ENCODE measurements at places on chromosomes 11 and 22. TPM values are rescaled to one million over a fixed set of nuclear protein-coding genes. Genes with fewer than 3 reads are reported as not detected.

The OR8B12 gene
- total RNA-seq: not detected

The ZNF214 gene
- 2.5 TPM for total RNA-seq

The MYEOV gene
- total RNA-seq: 6.8 TPM

The DDTL gene
- total RNA-seq: 0.36 TPM

The PHLDA2 gene
- total RNA-seq: 4.4 TPM

The IGSF9B gene
- total RNA-seq: under 0.01 TPM

- peaks cover 7% of the 10 kb centered on the region for H3K4me1 ChIP-seq
- no peaks in the 10 kb centered on the region for H3K36me3 ChIP-seq
- H3K4me3 ChIP-seq: no peak overlapping the region
- H3K27ac ChIP-seq: no peak overlapping the region
- no peak for DNase-seq
- H3K27me3 ChIP-seq: peaks cover 15% of the 10 kb centered on the region
These were observed 14.4 kb downstream of the ETS1 start for GRCh38 chr11:128572965-128573364.

DNA sequence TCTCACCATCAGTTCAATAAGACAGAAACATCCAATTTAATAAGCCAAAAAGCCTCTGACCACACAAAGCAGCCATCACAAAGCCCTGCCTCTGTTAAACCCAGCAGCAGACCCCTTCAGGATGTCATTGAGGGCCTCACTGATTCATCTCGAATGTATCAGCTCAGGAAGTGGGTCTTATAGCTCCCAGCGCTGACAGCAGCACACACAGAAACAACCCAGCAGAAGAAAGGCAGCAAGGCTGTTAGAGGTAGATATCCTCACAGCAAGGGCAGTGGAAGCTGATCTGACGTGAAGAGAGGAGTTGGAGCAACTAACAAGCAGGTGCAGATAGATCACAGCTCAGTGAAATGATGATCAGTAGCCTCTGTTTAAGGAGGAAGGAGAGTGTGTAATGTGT, 86.2 kb upstream of the NCAM1 start:
- H3K27me3 ChIP-seq: no peaks in the 10 kb centered on the region
- no peak overlapping the region for H3K4me3 ChIP-seq
- DNase-seq: no peak
- H3K27ac ChIP-seq: no peak overlapping the region
- H3K36me3 ChIP-seq: no peaks in the 10 kb centered on the region

- H3K27ac ChIP-seq: no peak overlapping the region
- no peaks in the 10 kb centered on the region for H3K36me3 ChIP-seq
- H3K27me3 ChIP-seq: no peaks in the 10 kb centered on the region
- H3K4me1 ChIP-seq: no peaks in the 10 kb centered on the region
- no peak for DNase-seq
These were observed 489.5 kb downstream of the TBC1D22A start for GRCh38 chr22:47251911-47252310.

DNA sequence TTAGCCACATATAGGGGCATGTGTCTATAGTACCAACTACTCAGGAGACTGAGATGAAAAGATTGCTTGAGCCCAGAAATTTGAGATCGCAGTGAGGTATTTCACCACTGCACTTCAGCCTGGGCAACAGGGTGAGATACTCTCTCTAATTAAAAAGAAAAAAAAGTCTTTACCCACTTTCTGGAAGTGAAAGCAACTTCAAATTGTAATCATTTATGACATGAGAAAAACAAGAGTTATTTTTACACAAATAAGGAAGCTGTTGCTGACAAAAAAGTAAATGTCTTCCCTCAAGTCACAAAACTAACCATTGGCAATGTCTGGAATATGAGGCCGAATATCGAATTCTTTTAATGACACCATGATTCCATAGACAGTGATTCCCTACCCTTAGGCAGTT, 71.4 kb downstream of the GLYATL1 start:
- DNase-seq: no peak
- no peak overlapping the region for H3K27ac ChIP-seq
- no peaks in the 10 kb centered on the region for H3K36me3 ChIP-seq
- H3K4me1 ChIP-seq: no peaks in the 10 kb centered on the region

- no peak overlapping the region for H3K4me3 ChIP-seq
- H3K27ac ChIP-seq: no peak overlapping the region
- H3K27me3 ChIP-seq: no peaks in the 10 kb centered on the region
- peaks cover 7% of the 10 kb centered on the region for H3K4me1 ChIP-seq
- H3K36me3 ChIP-seq: no peaks in the 10 kb centered on the region
These were observed 66.2 kb upstream of the ZC3H12C start for GRCh38 chr11:110026858-110027626.

GRCh38 chr11:64750361-64751054, 6.6 kb upstream of the RASGRP2 start:
- no peak for DNase-seq
- peaks cover 3% of the 10 kb centered on the region for H3K27me3 ChIP-seq
- H3K4me1 ChIP-seq: peaks cover 5% of the 10 kb centered on the region

DNA sequence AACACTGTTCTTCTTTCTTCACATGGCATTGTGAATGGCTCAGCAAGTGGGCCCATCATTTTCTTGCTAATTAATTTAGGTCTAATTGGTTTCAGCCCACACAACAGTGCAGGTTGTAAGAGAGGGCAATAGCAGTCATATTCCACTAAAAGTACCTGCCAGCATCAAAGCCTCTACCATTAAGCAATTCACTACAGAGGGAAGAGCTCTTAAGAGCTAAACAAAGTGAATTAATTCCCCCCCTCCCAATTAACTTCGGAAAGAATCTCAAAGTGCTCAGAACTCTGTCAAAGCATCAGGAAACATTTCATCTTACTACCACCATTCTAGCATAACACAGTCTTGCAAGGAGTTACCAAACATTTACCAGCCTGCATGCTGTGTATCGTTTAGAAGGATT, 133.9 kb upstream of the UBASH3B start:
- no peak for DNase-seq
- H3K27me3 ChIP-seq: peaks cover 11% of the 10 kb centered on the region
- H3K27ac ChIP-seq: no peak overlapping the region
- peaks cover 3% of the 10 kb centered on the region for H3K4me1 ChIP-seq
- no peaks in the 10 kb centered on the region for H3K36me3 ChIP-seq
- H3K4me3 ChIP-seq: no peak overlapping the region

- H3K4me3 ChIP-seq: peak within 1 kb of the TSS; percentile 61
- peaks cover 47% of the 10 kb centered on the region for H3K4me1 ChIP-seq
- H3K36me3 ChIP-seq: peaks cover 27% of the 10 kb centered on the region
- DNase-seq: peak; percentile 84
- H3K27ac ChIP-seq: peak within 1 kb of the TSS; percentile 96
These were observed at the start of gene SERPINH1 for GRCh38 chr11:75562048-75562835. SERPINH1 (plus strand) TSS chr11:75562253; CDS start chr11:75566350, 4,097 bp downstream.

- no peak overlapping the region for H3K27ac ChIP-seq
- H3K36me3 ChIP-seq: no peaks in the 10 kb centered on the region
- no peaks in the 10 kb centered on the region for H3K27me3 ChIP-seq
- peaks cover 12% of the 10 kb centered on the region for H3K4me1 ChIP-seq
These were observed 64.1 kb downstream of the SLC1A2 start for GRCh38 chr11:35355102-35355749.

DNA sequence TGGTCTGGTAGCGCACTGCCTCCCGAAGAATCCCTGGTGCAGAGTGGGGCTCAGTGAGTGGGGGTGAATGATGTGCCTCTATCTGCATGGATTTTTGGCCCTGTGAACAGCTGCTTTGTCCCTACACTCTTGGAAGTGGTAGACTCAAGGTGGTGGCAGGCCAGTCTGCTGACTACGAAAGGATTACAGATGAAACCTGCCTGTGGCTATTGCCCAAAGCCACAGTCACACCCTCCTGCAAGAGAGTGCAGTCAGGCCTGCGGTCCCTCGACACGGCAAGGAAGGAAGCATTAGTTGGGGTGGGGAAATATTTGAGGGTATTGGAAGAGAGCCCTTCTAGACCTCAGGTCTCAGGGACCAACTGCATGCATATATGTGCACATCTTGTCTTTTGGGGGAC, 63.7 kb downstream of the DSCAML1 start:
- no peaks in the 10 kb centered on the region for H3K36me3 ChIP-seq
- H3K4me3 ChIP-seq: no peak overlapping the region
- DNase-seq: no peak
- no peak overlapping the region for H3K27ac ChIP-seq

GRCh38 chr11:33829430-33830141, 55.3 kb upstream of the FBXO3 start:
- peak overlapping the region; percentile 36 for H3K4me3 ChIP-seq
- H3K4me1 ChIP-seq: no peaks in the 10 kb centered on the region
- DNase-seq: peak; percentile 74
- no peaks in the 10 kb centered on the region for H3K36me3 ChIP-seq

GRCh38 chr22:23375031-23375827, 194.9 kb downstream of the BCR start:
- H3K36me3 ChIP-seq: no peaks in the 10 kb centered on the region
- no peak for DNase-seq
- H3K27ac ChIP-seq: no peak overlapping the region
- H3K4me3 ChIP-seq: no peak overlapping the region
- H3K4me1 ChIP-seq: no peaks in the 10 kb centered on the region
- H3K27me3 ChIP-seq: peaks cover 21% of the 10 kb centered on the region

DNA sequence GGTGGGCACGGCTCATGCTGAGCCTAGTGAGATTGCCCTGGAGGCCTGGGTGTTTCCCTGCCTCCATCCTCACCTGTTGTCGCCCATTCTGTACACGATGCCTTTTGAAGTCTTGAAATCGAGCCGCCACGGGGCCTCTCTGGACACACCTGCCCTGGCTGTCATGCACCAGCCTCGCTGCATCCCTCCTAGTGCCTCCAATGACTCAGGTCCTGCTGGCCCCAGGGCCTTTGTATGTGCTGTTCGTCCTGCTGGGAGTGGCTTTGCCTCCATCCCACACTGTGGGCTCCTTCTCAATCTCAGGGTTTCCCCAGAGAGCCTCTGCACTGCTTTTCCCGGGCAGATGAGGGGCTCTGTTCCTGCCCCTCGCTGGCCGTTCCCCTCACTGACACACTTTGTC, 8.9 kb upstream of the MYEOV start:
- H3K36me3 ChIP-seq: no peaks in the 10 kb centered on the region
- no peak overlapping the region for H3K27ac ChIP-seq
- no peak for DNase-seq
- H3K27me3 ChIP-seq: no peaks in the 10 kb centered on the region
- H3K4me1 ChIP-seq: peaks cover 5% of the 10 kb centered on the region
- H3K4me3 ChIP-seq: no peak overlapping the region

DNA sequence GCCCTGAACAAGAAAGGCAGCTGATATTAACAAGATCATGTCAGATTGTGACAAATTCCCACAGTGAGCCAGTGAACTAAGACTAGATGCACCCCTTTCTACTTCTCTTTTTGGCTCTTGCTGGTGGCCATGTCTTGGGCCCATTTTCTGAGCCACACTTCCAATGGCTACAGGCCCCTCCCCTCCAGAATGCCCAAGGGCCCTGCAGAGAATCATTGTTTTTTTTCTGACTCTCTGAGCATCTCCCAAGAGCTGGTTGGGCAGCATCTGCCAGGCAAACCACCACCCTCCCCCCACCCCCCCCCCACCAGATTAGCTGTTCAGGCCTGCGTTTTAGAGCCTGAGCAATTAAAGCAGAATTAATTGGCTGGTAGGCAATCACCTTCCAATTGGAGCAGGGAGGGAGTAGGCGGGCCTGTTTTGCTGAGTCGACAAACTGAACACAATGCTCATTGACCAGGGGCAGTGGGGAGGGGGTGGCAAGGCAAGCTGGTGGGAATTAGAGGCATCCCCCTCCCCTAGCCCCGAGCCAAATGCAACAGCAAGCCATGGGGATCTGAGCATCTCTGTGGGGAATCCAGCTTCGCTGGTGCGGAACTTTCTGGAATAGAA, 541.4 kb downstream of the MN1 start:
- H3K27me3 ChIP-seq: peaks cover 29% of the 10 kb centered on the region
- H3K4me1 ChIP-seq: no peaks in the 10 kb centered on the region
- H3K27ac ChIP-seq: no peak overlapping the region
- no peak for DNase-seq
- no peak overlapping the region for H3K4me3 ChIP-seq

Measured in IMR-90 (cell line).